B cell (primary cell): ENCODE measurements at places on chromosomes 16 and 17. TPM values are rescaled to one million over a fixed set of nuclear protein-coding genes. Genes with fewer than 3 reads are reported as not detected.

DNA sequence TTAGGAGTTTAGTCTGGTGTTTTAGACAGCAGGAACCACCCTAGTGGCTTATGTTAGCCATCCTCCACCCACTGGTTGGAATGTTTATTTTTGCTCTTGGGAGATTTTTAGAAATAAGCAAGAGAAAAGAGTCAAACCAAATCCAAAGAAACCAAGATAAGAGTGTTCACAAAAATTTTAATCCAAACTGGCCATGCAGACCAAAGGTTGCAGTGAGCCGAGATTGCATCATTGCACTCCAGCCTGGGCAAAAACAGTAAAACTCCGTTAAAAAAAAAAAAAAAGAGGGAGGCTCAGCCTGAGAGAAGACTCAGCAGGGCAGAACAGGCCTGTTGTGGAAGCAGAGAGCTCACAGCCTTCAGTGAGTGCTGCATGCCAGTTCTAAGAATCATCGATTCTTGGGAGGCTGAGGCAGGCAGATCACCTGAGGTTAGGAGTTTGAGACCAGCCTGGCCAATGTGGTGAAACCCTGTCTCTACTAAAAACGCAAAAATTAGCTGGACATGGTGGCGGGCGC, 12.2 kb upstream of the C16orf54 start:
- no peak overlapping the region for H3K4me3 ChIP-seq
- H3K27ac ChIP-seq: no peak overlapping the region
- DNase-seq: no peak
- H3K27me3 ChIP-seq: no peaks in the 10 kb centered on the region

DNA sequence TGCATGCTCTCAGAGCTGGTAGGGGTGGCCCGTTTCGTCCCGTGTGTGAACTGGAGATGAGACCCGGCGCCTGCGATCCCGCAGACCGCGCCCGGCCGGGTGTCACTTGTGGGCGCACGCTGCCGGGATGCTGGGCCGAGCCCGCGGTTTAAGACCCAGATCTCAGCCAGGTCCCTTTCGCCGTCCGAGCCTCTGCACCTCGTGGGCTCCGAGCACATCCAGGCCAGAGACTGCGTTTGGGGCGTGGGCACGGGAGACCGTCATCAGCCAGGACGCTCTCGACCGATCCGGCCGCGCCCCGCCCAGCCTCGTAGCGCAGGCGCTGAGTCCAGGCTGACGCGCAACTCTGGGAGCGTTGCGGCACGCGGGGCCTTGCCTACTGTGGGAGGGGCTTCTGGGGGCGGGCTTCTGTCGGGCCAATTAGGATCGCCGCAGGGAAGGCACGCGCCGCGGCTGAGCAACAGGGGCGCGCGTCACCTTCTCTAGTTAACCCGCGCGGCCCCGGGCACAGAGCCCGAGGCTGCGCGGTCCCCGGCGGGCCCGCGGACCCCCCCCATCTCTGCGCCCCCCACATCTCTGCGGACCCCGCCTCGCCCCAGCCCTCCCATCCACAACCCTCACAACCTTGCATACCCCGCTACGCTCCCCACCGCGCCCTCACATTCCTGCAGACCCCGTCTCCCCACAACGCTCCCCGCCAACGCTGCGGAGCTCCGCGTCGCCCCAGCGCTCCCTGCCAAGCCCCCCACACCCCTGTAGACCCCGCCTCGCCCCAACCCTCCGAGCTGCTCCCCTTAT, 687 bp upstream of the CEMP1 start:
- peak overlapping the region; percentile 96 for H3K27ac ChIP-seq
- H3K4me3 ChIP-seq: peak overlapping the region; percentile 84
- peak; percentile 98 for DNase-seq
- H3K4me1 ChIP-seq: peaks cover 26% of the 10 kb centered on the region

DNA sequence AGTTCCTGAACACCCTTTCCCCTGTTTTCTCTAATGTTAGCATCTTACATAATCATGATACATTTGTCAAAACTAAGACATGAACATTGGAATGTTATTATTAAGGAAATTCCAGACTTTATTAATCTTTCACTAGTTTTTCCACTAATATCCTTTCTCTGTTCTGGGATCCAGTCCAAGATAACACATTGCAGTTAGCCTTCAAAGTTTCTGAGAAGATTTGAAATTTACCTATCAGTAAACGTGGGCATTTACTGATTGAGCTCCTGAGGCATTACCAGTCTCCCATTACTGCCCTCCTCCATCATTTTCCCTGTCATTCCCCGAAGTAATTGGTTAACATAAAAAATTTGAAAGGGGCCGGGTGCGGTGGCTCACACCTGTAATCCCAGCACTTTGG, 5.7 kb upstream of the CD300LG start:
- DNase-seq: no peak
- no peaks in the 10 kb centered on the region for H3K27me3 ChIP-seq
- no peak overlapping the region for H3K27ac ChIP-seq
- H3K4me3 ChIP-seq: no peak overlapping the region

FA2H gene
- total RNA-seq: 1.0 TPM in 2 replicates

DNA sequence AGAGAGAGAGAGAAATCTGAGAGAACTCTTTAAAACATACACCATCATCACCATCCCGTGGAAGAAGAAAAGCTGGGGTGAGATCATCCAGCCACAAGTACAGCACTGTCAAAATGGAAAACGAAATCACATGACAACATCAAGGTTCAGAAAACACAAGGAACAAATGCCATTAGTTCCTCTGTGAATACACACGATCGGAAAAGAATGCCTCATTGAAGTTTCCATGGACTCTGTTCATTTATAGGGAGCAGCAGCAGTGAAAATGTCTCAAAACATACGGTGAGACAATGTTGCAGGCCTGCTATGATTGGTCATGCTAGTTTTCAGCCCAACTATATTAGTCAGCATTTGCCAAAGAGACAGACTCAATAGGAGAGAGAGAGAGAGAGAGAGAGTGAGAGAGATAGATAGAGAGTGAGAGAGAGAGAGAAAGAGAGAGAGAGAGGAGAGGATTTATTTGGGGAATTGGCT, 4.4 kb downstream of the CFAP97D1 start:
- no peak for DNase-seq
- H3K4me3 ChIP-seq: no peak overlapping the region
- H3K27ac ChIP-seq: no peak overlapping the region
- H3K4me1 ChIP-seq: peaks cover 3% of the 10 kb centered on the region

DNA sequence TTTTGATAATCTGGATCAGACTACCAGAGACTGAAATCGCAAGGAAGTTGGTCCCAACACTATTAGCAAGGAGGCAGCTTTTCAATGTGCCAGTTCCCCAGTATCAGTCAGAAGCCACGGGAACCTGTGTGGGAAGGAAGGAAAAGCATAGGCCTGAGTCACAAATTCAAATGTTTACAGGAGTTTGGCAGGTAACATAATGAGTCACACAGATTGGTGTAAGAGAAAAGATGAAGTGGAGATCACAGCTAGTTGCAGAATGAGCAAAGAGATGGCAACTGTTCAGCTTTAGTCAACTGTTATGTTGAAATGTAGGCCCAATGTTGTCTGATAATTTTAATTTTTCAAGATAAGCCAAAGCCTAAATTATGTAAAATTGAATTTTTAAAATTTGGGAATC, 28.1 kb upstream of the ITGA2B start:
- H3K4me1 ChIP-seq: no peaks in the 10 kb centered on the region
- no peak overlapping the region for H3K27ac ChIP-seq
- DNase-seq: no peak
- H3K4me3 ChIP-seq: no peak overlapping the region
- no peaks in the 10 kb centered on the region for H3K27me3 ChIP-seq

DNA sequence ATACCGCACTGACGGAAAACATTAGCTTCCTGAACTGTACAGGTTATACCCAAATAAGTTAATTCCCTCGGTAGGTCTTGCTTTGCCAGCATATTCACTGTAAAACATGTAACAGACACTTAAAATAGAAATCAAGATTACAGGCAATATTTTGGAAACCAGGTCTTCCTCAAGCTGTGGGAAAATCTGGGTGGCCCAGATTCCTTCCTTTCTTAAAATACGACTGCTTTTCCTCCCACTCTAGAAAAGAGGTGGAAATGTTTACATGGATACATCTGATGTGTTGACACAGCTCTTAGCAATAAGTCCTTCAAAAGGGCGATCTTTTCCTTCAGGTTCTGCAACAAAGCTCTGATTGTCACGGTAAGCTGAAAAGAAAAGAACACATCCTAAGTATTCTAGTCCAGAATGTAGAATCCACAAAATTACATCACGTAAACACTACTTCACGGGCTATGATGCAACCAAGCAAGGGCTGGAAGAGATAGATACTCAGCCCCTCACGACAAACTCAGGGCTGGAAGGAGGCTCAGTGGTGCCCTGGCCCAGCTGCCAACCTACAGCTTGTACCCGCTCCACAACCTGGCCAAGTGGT, 18.4 kb downstream of the STX8 start:
- DNase-seq: no peak
- H3K27me3 ChIP-seq: no peaks in the 10 kb centered on the region
- H3K4me1 ChIP-seq: no peaks in the 10 kb centered on the region
- H3K36me3 ChIP-seq: peaks cover 1% of the 10 kb centered on the region
- no peak overlapping the region for H3K27ac ChIP-seq

DNA sequence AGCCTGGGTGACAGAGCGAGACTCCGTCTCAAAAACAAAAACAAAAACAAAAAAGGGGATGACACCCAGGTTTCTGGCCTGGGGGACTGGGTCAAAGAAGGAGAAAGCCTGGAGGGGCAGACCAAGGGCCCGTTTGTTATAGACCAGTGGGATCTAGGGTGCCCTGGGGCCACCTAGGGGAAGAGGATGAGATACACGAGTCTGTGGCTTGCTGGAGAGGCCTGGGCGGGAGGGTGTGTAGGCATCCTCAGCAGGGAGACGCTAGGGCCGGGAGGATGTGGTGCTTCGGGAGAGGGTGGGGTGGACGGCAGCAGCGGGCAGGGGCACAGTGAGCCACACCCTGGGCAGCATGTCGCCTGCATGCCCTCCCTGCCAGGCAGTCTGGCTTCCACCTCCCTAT, 17.1 kb upstream of the CRK start:
- H3K4me3 ChIP-seq: no peak overlapping the region
- H3K36me3 ChIP-seq: peaks cover 44% of the 10 kb centered on the region
- H3K4me1 ChIP-seq: peaks cover 36% of the 10 kb centered on the region
- no peaks in the 10 kb centered on the region for H3K27me3 ChIP-seq
- no peak overlapping the region for H3K27ac ChIP-seq

DNA sequence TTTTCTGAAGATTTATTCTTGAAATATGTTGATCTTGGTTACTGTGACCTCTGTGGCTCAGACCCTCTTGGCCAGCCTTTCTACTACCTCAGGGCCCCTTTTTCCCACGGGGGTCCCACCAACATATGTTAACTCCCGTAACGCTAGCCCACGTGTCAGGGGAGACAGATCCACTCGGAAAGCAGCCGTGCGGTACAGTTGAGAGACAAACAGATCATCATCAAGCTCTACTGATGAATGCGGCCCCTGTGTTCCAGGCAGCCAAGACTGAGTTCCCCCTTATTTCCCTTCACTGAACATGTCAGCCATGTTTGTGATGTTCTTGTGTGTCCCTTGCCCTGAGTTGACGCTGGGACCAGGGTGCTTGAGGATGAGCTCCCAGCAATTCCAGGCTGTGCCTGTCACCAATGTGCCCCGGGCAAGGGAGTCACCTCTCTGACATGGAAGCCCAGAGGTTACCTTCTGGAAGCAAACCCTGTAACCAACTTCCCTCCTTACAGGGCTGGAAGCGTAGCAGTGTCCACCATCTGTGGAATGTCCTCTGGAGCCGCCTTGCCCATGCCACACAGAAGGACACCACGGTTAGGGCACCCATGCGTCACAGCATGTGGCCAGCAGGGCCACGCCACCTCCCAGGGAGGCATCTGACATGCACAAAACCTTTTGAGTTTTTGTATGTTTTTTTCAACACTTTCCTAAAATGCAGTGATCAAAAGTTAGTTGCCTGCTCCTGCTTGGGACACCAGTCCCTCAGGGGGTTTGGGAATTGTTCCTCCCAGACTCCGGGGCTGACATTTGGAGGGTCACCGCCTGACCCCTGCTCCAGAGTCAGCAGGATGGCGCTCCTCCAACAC, 193.7 kb upstream of the CHMP6 start:
- H3K27ac ChIP-seq: no peak overlapping the region
- no peak overlapping the region for H3K4me3 ChIP-seq
- H3K4me1 ChIP-seq: no peaks in the 10 kb centered on the region
- H3K36me3 ChIP-seq: peaks cover 9% of the 10 kb centered on the region

GRCh38 chr16:81901484-81901883, 109.8 kb downstream of the SDR42E1 start:
- no peak overlapping the region for H3K27ac ChIP-seq
- peaks cover 96% of the 10 kb centered on the region for H3K36me3 ChIP-seq
- H3K27me3 ChIP-seq: no peaks in the 10 kb centered on the region
- no peak for DNase-seq
- H3K4me1 ChIP-seq: no peaks in the 10 kb centered on the region

GRCh38 chr16:10088380-10088793, 93.8 kb downstream of the GRIN2A start:
- peaks cover 2% of the 10 kb centered on the region for H3K27me3 ChIP-seq
- DNase-seq: no peak
- no peak overlapping the region for H3K27ac ChIP-seq
- H3K4me1 ChIP-seq: no peaks in the 10 kb centered on the region
- no peaks in the 10 kb centered on the region for H3K36me3 ChIP-seq
- no peak overlapping the region for H3K4me3 ChIP-seq

CCL4L2 gene
- total RNA-seq: 0.53 and 1.2 TPM in 2 replicates

ZNF624 gene
- total RNA-seq: 12.0 and 13.5 TPM in 2 replicates

REXO5 gene
- 0.97 and 1.3 TPM in 2 replicates for total RNA-seq

LRRC45 gene
- 16.3 and 19.4 TPM in 2 replicates for total RNA-seq

RHBDL3 gene
- not detected in 2 replicates for total RNA-seq

GRCh38 chr17:41553176-41553575, 18.7 kb downstream of the KRT9 start:
- no peak overlapping the region for H3K27ac ChIP-seq
- no peak overlapping the region for H3K4me3 ChIP-seq
- DNase-seq: no peak

GRCh38 chr16:71722801-71723536, 1.5 kb downstream of the PHLPP2 start:
- H3K4me1 ChIP-seq: peaks cover 39% of the 10 kb centered on the region
- H3K36me3 ChIP-seq: no peaks in the 10 kb centered on the region
- peak overlapping the region; percentile 39 for H3K27ac ChIP-seq

CDRT15L2 gene
- not detected in 2 replicates for total RNA-seq

DNA sequence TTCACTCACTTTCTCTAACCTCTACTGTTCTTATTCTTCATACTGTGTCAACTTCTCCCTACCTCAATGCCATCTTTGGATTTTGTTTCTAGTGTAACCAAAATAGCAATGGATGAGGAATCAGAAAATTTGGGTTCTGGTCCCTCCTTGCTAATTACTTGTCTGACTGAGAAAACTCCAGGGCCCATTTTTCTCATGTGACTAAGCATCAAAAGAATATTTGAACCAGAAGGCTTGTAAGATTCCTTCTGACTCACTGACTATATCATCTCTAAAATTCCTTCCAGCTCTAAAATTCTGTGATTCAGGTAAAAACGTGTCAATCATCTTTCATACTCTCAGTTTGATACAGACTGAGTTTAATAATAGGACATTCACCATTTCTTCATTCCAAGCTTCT, 57.9 kb downstream of the BRIP1 start:
- DNase-seq: no peak
- no peak overlapping the region for H3K27ac ChIP-seq
- no peaks in the 10 kb centered on the region for H3K36me3 ChIP-seq
- no peaks in the 10 kb centered on the region for H3K27me3 ChIP-seq
- H3K4me3 ChIP-seq: no peak overlapping the region

ACSM2A gene
- total RNA-seq: not detected in 2 replicates
